ENCODE measurements at places on chromosomes 13 and 19. TPM values are rescaled to one million over a fixed set of nuclear protein-coding genes. Genes with fewer than 3 reads are reported as not detected.

The PRR19 gene
- 0.61 TPM for polyA plus RNA-seq

- no peak for DNase-seq
These were observed 3.2 kb upstream of the METTL21C start for GRCh38 chr13:102697929-102698648.

- no peak for DNase-seq
These were observed 36.3 kb downstream of the SMIM24 start for GRCh38 chr19:3443840-3444694.

DNA sequence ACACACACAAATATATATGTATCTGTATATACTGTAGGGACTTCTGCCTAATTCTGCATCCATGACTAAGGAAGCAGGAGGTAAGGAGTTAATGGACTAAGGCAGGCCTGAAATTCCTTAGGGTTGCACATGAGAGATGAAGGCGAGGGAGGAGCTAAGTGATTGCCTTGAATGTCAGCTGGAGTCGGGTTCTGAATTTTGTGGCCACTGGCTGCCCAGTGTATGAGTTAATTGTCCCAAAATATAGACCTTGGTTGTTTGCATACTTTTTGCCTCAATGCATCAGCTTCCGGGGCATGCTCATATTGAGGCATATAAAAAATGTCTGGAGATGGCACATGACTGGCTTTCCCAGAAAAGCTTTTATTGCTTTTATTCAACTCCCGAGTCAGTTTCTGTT, 245.5 kb downstream of the TDRD3 start:
- no peak for DNase-seq

Measured in naive thymus-derived CD4-positive, alpha-beta T cell (primary cell).